ENCODE measurements at places on chromosomes 3 and 15. TPM values are rescaled to one million over a fixed set of nuclear protein-coding genes. Genes with fewer than 3 reads are reported as not detected.

The SPTBN5 gene
- total RNA-seq = 2.1 TPM

The FETUB gene
- not detected for total RNA-seq

The PRR23A gene
- total RNA-seq = not detected

The SLC6A11 gene
- 0.04 TPM for total RNA-seq

The SEMA3G gene
- 1.2 TPM for total RNA-seq

The DLEC1 gene
- total RNA-seq = 0.11 TPM

The CLRN1 gene
- not detected for total RNA-seq

The MASP1 gene
- total RNA-seq = not detected

The RLBP1 gene
- total RNA-seq = 3.7 TPM

The CCNB2 gene
- 61.1 TPM for total RNA-seq

The MORF4L1 gene
- total RNA-seq = 361 TPM

The CHD2 gene
- total RNA-seq = 66.9 TPM

The PIGZ gene
- total RNA-seq = 0.29 TPM

The CCDC9B gene
- total RNA-seq = 47.7 TPM

The CLCN2 gene
- total RNA-seq = 14.2 TPM

The KLF13 gene
- 16.1 TPM for total RNA-seq

The GATM gene
- 1.3 TPM for total RNA-seq

The CHRNA7 gene
- 0.30 TPM for total RNA-seq

The GOLGA8K gene
- not detected for total RNA-seq

The CCDC39 gene
- total RNA-seq = not detected
